ENCODE measurements at places on chromosomes 16 and 17. TPM values are rescaled to one million over a fixed set of nuclear protein-coding genes. Genes with fewer than 3 reads are reported as not detected.
A peak's percentile ranks its signal among the peaks of the same experiment; 100 is the strongest.

DNA sequence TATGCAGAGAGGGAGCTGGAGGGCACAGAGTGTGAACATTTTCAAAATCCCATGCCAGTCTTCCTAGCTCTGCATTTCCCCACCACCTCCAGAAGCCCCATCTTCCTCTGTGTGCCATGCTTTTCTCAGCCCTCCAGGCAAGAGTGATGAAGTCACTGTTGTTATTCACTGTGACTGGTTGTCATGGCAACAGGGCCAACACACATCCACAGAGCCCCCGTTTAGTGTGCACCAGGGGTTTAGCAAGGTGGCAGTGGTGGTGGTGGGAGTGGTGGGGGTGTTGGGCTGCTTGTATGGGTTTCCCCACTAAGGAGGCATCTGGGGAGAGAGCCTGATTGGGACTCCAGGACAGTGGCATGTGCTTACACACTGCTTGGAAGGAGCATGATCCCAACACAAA lies 309.9 kb upstream of the ASIC2 start:
- DNase-seq = peak; percentile 27

DNA sequence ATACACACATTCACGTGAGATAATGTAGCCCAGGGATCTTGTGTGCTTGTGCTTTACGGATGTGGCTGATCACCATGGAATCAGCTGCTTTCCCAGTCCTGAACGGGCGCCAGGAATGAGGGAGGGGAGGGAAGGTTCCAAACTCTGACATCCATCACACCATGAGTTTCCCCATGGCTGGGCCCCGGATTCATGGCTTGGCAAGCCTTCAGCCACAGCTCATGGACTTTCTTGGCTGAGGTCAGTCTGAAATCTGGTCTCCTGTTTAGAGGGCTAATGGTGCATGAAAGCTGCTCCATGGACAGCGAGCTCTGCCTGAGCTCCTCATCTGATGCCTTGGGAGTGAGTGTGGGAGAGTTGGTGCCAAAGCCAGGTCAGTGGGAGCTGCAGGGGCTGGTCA lies 767.6 kb upstream of the EEF2KMT start:
- no peak for DNase-seq

DNA sequence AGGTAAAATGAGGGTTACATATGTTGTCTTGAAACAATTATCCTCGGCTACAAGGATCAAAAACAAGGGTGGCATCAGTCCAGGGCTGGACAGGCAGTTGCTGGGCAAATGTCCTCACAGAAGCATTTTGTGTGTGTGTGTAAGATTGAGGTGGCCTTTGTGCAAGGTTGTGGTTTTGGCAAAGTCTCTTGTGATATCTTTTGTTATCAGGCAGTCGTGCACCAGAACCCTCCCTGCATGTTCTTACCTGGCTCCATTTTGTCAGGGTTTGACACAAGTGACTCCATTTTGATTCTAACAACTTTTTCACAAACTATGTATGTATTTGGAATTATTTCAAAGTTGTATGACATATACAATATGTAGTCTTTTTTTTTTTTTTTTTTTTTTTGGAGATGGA lies 20.0 kb downstream of the CHAD start:
- no peak for DNase-seq

DNA sequence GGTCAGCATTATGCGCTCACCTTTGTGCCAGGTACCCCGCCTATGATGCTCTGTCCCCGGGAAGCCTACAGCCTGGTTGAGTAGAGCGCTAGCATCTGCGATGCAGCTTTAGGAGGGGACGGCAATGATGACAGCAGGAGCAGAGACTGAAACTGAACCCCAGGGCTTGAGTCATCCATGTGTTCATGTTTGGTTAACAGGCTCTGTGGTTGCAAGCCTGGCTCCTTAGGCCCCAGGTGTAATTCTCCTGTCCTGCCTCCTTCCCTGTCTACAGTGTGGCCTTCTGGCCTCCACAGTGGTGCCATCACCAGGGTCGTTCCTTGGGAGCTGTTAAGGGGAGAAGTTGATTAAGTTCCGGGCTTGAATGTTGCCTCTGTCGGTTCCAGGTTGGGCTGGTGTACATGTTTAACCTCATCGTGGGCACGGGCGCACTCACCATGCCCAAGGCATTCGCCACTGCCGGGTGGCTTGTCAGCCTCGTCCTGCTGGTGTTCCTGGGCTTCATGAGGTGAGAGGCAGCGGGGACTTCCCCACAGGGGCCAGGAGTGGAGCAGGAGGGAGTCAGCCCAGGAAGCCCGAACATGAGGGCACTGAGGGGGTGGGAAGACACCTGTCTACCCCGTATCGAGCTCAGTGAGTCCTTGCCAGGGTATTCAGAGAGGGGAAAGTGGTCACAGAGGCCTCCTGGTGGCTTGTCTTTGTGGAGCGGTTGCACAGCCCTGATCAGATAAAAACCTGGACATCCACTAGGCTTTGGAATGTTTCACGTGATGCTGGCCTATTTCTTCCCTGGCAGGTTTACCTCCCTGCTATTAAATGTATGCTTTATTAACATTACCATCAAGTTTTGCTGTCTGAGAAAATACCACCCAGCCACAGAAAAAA lies 9.2 kb upstream of the NAT9 start:
- no peak for DNase-seq

GRCh38 chr17:73851091-73851490 lies 206.8 kb upstream of the SDK2 start:
- no peak for DNase-seq

GRCh38 chr16:11780991-11781680 lies 15.9 kb downstream of the ZC3H7A start:
- no peak for DNase-seq

FSCN2 gene
- 2.2 TPM for total RNA-seq

All from hematopoietic multipotent progenitor cell (in vitro differentiated cells).